ENCODE measurements at places on chromosomes 16 and 17.

GRCh38 chr16:54816471-54816870 is 114.2 kb upstream of the IRX5 start:
- DNase-seq: no peak

DNA sequence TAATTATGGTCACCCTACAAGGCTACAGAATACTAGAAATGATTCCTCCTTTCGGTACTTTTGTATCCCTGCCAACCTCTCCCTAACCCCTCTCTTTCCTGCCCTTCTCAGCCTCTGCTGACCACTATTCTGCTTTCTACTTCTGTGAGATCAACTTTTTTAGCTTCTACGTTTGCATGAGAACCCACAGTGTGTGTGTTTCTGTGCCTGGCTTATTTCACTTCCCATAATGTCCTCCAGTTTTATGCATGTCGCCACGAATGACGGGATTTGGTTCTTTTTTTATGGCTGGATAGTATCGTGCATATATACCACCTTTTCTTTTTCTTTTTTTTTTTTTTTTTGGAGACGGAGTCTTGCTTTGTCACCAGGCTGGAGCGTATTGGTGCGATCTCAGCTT is 92.1 kb downstream of the RAP1GAP2 start:
- no peak for DNase-seq

GRCh38 chr16:50498431-50499155 is 49.6 kb upstream of the NKD1 start:
- no peak for DNase-seq

DNA sequence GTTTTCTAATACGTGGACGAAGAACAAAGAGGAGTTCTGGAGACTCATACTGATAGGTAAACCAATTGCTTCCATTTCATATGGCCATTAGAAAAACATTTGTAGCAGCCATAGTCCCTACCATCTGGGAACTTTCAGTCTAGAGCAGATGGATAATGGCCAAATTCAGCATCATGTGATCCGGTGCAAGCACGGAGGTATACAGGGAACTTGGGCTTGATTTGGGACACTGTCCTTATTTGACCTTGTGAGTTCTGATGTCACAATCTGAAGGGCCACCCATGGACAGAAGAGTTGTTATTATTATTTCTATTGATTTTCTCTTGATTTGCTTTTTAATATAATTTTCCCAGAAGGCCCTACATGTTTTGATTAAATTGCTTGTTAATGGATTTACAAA is 154.6 kb upstream of the ZNF267 start:
- DNase-seq: no peak

DNA sequence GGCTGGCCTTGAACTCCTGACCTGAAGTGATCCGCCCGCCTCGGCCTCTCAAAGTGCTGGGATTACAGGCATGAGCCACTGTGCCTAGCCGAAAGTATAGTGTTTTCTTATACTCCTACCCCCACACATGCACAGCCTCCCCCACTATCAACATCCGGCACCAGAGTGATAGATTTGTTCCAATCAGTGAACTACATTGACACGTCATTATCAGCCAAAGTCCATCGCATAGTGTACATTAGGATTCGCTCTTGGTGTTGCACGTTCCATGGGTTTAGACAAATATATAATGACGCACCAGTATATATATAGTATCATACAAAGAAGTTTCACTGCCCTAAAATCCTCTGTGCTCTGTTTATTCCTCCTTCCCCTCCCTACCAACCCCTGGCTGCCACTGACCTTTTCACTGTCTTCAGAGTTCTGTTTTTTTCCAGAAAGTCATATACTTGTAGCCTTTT is 11.9 kb upstream of the TM4SF5 start:
- no peak for DNase-seq

- no peak for DNase-seq
Observed at GRCh38 chr17:8005357-8005756, 2.9 kb downstream of the GUCY2D start.

DNA sequence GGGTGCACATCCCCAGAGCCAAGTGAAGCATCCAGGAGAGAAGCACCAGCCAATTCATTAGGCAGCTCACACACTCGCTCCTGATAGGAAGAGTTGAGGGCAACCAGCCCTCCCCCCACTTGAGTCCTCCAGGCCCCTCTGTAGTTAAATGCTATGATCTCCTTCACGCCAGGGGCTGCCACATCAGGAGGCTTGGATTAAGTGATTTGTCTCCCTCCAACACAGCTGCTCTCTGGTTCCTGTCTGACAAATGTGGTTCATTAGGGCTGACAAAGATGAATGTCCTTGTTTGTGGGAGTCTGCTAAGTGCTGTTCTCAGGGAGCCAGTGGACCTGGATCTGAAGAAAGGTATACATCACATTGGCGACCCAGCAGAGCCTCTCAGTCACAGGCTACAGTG is 94.5 kb upstream of the WSCD1 start:
- no peak for DNase-seq

DNA sequence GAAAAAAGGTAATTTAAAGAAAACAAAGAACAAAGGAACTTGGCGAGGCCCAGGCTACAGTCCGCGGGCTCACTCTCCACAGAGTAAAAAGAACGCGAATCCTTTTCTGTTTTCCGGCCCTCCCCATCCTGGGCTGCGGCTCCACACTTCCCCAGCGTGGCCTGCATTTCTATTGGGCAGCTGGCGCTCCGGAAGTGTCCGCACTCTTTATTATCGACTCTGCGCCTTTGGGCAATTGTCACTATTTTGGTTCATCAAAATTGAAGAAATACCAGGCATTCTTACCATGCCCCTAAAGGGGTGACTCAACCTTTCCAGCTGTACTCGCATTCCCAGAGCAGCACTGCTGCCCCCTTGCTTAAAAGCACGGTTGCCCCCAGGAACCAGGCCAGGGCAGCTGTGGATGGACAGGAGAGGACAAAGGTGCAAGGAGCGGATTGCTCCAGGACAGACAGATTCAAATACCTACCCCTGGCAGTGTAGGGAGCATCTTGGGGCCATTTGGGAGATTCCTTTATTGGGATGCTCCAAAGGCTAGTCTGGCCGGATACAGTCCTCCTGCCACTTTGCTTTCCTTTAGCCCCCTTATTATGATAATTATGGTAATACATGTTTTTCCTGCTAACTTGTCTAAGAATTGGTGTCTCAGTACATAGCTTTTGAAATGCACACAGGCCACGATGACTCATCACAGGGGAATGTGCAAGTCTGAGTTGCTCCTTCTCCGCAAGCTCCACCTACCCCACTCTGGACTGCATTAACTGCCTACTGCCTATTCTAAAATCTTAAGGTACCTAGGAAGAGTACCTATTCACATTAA is 985 bp upstream of the SLFN12 start:
- DNase-seq: peak; percentile 73

GRCh38 chr17:81644976-81645952 is 8.3 kb downstream of the TSPAN10 start:
- DNase-seq: no peak

- no peak for DNase-seq
Observed at GRCh38 chr16:69301861-69302260, 9.3 kb upstream of the VPS4A start.

GRCh38 chr17:38453951-38454421 is 25.7 kb downstream of the ARHGAP23 start:
- DNase-seq: no peak

GRCh38 chr16:72917051-72917450 is 130.9 kb downstream of the ZFHX3 start:
- no peak for DNase-seq

DNA sequence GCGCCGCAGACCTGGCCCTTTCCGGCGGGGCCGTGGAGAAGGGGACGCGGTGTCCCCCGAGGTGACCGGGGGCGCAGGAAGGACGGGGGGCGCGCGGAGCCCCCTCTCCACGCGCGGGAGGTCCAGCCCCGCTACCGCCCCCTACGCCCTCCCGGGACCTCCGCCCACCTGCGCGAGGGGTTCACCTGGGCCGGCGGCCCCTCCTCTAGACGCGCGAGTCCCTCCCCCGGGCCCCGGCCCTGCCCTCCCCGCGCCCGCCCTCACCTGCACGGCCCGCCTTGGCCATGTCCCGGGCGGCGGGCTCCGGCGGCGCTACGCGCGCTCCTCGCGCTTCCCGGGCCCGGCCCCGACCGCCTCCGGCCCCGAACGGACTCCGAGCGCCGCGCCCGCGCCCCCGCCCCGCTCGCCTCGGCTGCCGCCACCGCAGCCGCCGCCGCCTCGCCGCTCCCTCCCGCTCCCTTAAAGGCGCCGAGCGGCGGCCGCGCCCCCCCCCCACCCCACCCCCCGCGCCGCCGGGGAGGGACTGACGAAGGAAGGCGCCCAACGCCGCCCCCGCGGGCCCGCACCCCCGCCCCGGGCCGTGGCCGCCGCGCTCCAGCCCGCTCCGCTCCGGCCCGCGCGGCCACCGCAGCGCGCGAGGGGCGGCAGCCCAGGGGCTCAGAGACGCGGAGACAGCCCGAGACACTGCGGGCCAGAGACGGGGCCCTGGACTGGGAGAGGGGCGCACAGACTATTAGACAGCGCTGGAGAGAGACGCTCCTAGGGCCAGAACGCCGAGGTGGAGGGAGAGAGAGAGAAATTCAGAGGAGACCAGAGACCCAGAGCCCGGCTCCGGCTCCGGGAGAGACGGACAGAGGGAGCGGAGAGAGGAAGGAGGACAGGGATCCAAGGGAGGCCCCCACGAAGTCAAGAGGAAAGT is at the start of gene PITPNM3:
PITPNM3 (minus strand) TSS at position 435 of the 919 bp plus-strand sequence; CDS start at position 286, 149 bp downstream.
- no peak for DNase-seq

- no peak for DNase-seq
Observed at GRCh38 chr17:51617986-51618385, 357.6 kb downstream of the UTP18 start.

DNA sequence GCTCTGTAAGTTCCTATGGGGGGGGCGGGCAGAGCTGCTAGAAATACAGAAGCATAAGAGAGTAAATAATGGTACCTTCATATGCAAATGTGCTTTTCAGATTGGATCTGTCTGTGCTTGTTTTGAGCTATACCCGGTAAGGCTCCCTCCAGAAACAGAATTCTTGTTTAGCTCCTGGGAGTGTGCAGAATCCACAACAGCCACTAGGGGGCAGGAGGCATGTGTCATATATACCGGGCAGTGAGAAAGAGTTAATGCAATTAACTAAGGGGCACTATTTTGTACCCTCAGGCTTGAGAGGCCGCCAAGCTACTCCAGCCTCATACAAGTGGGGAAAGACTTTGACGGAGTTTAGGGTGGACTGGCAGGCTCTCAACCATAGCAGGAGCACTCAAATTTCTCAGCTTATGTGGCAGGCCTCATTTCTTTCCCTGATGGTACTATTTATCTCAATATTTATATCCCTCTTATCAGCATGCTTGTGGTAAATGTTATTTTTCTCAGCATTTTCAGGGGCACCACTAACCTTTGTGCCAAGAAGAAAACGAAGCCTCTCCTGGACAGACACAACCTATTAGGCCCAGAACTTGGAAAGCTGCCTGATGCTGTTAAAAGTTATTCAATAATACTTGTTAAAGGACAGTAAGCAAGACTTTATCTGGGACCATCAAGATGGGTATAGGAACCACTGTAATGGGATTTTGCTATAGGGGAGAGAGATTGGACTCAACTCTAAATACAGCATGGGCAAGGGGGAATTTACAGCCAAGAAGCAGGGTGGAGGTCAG is 10.7 kb upstream of the CENPV start:
- peak; percentile 68 for DNase-seq

GRCh38 chr17:17114592-17115225 is 72.5 kb downstream of the MPRIP start:
- DNase-seq: no peak

- DNase-seq: no peak
Observed at GRCh38 chr17:79969906-79970305, 65.8 kb downstream of the TBC1D16 start.

GRCh38 chr16:17476414-17477259 is 5.9 kb upstream of the XYLT1 start:
- DNase-seq: no peak

DNA sequence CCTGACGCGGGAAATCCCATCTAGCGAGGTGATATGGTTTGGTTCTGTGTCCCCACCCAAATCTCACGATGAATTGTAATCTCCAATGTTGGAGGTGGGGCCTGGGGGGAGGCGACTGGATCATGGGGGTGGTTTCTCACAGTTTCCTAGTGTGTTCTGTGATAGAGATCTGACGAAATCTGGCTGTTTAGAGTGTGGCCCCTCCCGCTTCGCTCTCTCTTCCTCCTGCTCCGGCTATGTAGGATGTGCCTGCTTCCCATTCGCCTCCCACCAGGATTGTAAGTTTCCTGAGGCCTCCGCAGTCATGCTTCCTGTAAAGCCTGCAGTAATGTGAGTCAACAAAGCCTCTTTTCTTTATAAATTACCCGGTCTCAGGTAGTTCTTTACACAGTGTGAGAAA is 31.6 kb downstream of the IFT140 start:
- DNase-seq: no peak

GRCh38 chr16:21275529-21275928 is 2.6 kb downstream of the CRYM start:
- no peak for DNase-seq

DNA sequence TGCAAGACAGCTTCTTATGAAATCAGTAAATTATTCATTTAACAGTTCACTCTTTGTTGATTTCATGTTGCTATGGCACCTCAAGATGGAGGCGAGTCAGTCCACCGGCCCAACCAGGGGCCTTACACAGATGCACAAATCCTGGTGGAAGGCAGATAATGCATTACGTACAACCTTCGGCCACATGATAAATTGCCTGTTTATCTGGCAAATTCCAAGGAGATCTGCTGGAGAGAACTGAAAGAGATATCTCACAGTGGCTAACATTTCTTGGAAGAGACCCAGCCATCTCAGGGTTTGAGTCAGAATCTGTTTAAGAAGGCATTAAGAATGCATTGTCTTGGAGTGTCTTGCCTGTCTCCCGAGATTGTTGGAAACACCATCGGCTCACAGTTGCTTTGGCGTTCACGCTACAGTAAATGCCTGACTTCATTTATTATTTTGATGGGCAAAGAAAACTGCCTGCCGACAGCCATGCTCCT is 225.6 kb downstream of the MSI2 start:
- no peak for DNase-seq

DNA sequence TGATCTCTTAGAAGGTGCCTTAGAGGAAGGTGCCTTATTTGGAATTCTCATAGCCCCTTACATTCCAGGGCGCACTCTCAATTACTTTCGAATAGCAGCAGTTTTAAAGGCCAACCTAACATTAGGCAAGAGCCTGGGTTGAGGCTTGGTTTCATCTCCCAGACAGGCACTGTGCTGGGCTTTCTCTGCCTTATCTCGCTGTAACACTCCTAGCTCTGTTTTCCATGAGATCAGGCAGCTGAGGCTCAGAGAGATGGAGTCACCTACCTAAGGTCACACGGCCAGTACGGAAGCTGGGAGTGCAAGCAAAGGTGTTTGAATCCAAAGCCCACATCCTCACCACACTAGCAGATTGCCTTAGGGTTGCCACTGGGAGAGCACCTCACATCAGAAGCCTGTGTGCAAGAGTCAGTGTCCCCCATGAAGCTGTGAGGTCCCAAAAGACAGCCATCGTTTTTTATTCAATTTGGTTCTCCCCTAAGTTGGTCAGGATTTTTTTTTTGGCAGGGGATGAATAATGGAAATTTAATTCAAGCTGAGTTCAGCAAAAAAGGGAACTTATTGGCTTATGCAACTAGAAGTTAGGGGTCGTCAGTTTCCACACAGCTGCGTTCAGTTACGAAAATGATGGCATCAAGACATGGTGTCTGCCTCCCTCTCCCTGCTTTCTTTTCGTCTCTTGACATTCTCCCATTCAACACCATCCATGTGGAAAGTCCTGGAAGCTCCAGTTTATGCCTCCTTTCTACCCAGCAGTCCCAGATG is 206.4 kb downstream of the KATNIP start:
- no peak for DNase-seq

GRCh38 chr16:89742948-89743347 is 21.6 kb downstream of the ZNF276 start:
- DNase-seq: no peak

Measured in stimulated activated CD4-positive, alpha-beta T cell treated with anti-CD3 and anti-CD28 coated beads, Interleukin-15, amount 100 ng/mL, for 48 hours (primary cell).